T-cell (primary cell): ENCODE measurements at places on chromosomes 5 and 9. TPM values are rescaled to one million over a fixed set of nuclear protein-coding genes. Genes with fewer than 3 reads are reported as not detected.

- no peak overlapping the region for H3K4me3 ChIP-seq
- no peak overlapping the region for H3K27ac ChIP-seq
Observed at GRCh38 chr5:55668356-55668755, 43.8 kb downstream of the SLC38A9 start.

DNA sequence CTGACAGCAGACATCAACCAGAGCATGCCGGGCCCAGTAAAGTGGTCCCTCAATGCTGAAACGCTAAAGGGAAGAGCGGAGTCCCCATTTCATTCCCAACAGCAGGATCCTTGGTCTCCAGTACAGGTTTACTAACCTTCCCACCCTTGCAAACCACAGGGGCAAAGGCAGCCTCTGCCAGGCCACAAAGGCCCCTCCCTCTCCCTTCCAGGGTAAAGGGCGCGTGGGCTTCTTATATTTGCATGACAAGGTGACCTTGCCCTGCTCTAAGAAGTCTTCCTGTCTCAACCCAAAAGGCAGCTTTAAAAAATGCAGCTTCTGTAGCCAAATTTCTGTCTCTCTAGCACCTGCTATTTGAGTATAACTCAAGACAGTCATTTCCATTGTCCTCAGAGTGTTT, 131.5 kb upstream of the PTCH1 start:
- H3K27me3 ChIP-seq: no peaks in the 10 kb centered on the region
- no peaks in the 10 kb centered on the region for H3K4me1 ChIP-seq
- DNase-seq: no peak

DNA sequence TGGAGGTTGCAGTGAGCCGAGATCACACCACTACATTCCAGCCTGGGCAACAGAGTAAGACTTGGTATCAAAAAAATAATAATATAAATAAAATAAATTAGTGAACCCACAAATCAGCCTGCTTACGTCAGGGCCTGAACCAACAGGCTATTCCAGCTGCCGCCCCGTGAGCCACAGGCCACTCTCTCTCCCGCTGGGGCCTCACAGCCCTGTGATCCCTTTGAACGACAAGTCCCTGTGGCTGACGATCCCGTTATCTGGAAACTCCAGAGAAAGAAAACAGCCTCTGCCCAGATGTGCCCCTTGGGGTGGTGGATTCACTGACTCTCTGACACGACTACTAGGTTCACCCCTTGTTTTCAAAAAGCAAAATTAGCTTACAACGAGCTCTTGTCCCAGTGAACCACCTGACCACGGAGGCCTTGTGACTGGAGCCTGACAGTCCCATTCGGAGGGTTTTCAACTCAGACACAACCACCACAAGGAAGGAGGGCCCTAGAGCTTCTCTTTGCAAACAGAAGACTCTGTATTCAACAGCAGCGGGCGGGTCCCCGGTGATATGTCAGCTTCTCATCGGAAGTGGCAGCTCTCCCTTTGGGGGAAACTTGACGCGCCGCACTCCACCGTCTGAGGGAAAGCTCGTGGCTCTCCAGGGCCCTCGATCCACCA, 4.4 kb upstream of the DIPK1B start:
- H3K4me1 ChIP-seq: peaks cover 10% of the 10 kb centered on the region
- H3K4me3 ChIP-seq: no peak overlapping the region
- H3K27ac ChIP-seq: no peak overlapping the region

GRCh38 chr5:158813275-158813674, 286.4 kb downstream of the EBF1 start:
- peaks cover 10% of the 10 kb centered on the region for H3K4me1 ChIP-seq
- H3K4me3 ChIP-seq: no peak overlapping the region
- no peak overlapping the region for H3K27ac ChIP-seq
- no peak for DNase-seq

DNA sequence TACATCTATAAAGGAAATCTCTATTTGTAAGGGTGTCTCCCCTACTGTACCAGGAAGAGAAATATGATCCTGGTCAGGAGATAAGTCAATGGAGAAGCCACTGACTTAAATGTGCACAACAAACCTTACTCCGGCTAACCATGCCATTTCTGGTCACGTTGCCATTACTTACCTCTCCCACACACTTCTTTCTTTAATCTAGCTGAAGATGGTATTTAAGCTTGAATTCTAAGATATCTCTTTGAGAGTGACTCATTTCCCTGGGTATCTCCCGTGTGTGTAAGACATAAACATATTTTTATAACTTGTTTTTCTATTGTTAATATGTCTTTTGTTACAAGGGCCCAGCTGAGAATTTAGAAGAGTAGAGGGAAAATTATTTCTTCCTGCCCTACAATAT, 296.6 kb downstream of the SEMA5A start:
- H3K36me3 ChIP-seq: no peaks in the 10 kb centered on the region
- no peak overlapping the region for H3K4me3 ChIP-seq
- no peaks in the 10 kb centered on the region for H3K27me3 ChIP-seq
- no peaks in the 10 kb centered on the region for H3K4me1 ChIP-seq

The MEF2C gene
- 2.5 TPM for total RNA-seq
